Chondrocyte (in vitro differentiated cells): ENCODE measurements at places on chromosomes 6 and 20. TPM values are rescaled to one million over a fixed set of nuclear protein-coding genes. Genes with fewer than 3 reads are reported as not detected.
A peak's percentile ranks its signal among the peaks of the same experiment; 100 is the strongest.

GRCh38 chr20:40900666-40901215, 127.9 kb upstream of the TOP1 start:
- no peaks in the 10 kb centered on the region for H3K4me1 ChIP-seq
- no peak overlapping the region for H3K27ac ChIP-seq
- no peak for DNase-seq
- H3K27me3 ChIP-seq: peaks cover 23% of the 10 kb centered on the region
- no peak overlapping the region for H3K4me3 ChIP-seq

DNA sequence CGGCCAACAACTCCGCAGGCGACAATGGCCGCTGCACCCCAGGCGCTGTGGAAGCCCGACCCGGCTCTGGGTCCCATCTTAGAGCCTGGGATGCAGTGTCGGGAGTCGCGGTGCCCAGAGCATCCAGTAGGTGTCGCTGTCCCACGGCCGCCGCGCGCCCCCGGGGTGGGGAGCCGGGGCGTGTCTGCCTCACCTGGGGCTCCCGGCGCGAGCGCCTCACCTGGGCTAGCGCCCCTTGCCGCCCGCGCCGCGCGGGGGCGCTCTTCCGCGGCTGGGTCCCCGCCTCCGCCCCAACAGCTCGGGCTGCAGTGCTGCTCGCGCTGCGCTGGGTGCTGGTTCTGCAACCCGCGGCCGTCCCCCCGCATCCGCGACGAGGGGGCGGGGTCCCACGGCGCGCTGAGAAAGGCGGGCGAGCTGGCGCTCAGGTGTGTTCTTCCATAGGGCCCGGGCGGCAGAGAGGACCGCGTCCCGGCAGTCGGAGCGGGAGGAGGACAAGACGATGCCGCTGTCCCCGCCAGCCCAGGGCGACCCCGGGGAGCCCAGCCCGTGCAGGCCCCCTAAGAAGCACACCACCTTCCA, at the start of gene CRYBG1:
CRYBG1 (plus strand) TSS at position 308 of the 579 bp plus-strand sequence; CDS start at position 500, 192 bp downstream.
- peaks cover 42% of the 10 kb centered on the region for H3K27me3 ChIP-seq
- H3K27ac ChIP-seq: no peak within 1 kb of the TSS
- no peaks in the 10 kb centered on the region for H3K36me3 ChIP-seq
- no peak for DNase-seq
- peak within 1 kb of the TSS; percentile 68 for H3K4me3 ChIP-seq

DNA sequence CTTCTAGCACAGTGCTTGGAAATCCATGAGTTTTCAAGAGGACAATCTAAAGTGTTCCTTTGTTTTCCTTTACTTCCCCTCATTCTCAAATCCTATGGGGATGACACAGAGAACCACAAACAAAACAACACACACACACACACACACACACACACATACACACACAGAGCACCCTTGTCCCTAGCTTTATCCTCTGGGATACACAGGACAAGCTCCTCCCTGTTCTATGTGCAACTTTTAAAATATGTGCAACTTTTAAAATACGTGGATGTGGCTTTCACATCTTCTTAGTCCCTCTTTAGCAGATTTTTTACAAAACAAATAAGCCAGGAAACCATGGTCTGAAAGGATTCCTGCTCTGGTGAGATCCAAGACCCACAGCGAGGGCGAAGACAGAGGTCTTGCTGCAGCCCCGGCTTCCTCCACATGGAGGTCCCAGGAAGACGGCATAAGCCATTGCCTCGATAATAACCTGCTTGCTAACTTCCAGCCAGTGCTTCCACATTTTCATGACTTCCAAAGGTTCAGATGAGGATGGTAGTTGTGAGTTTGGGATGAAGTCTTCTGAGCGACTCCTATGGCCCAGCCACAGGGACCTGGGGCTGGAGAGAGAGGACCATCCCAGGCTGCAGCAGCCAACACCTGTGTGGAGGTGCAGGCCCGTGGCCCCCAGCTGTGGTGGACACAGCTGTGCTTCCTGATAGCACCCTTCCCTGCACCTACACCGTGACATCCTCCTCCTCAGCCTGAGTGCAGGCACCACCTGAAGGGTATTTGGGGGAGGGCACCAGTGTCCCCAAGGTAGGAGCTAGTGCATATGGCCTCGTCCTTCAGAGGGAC, 62.8 kb upstream of the CD93 start:
- H3K27ac ChIP-seq: no peak overlapping the region
- H3K4me3 ChIP-seq: no peak overlapping the region
- no peak for DNase-seq
- no peaks in the 10 kb centered on the region for H3K36me3 ChIP-seq

- H3K4me1 ChIP-seq: peaks cover 25% of the 10 kb centered on the region
- H3K4me3 ChIP-seq: no peak overlapping the region
- H3K36me3 ChIP-seq: peaks cover 6% of the 10 kb centered on the region
- H3K27ac ChIP-seq: no peak overlapping the region
- no peak for DNase-seq
Observed at GRCh38 chr6:138943089-138943625, 44.9 kb downstream of the REPS1 start.

- H3K4me3 ChIP-seq: no peak overlapping the region
- peaks cover 3% of the 10 kb centered on the region for H3K27me3 ChIP-seq
Observed at GRCh38 chr6:31479933-31480535, 17.9 kb upstream of the MICB start.

DNA sequence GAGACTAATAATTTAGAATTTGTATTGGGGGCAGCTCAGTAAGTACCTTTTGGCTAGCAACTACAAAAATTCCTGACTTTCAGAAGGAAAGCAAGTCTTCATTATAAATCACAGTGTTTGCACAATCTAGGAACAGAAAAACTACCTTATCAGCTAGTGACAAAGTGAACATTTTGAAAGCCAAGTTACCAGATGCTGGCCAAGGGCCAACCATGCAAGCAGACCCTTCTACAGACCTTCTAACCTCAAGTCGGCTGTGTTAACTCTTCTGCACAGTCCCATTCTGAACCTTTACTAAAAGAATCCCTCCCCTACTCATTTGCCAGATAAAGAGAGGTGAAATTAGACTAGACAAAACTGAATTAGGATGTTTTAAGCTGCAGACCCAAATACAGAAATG, 341.9 kb downstream of the COL12A1 start:
- H3K36me3 ChIP-seq: peaks cover 1% of the 10 kb centered on the region
- no peaks in the 10 kb centered on the region for H3K27me3 ChIP-seq

- no peak overlapping the region for H3K27ac ChIP-seq
- H3K27me3 ChIP-seq: no peaks in the 10 kb centered on the region
- peaks cover 5% of the 10 kb centered on the region for H3K4me1 ChIP-seq
- no peaks in the 10 kb centered on the region for H3K36me3 ChIP-seq
Observed at GRCh38 chr6:119610265-119610664, 260.7 kb upstream of the MAN1A1 start.

- H3K4me1 ChIP-seq: peaks cover 16% of the 10 kb centered on the region
- H3K36me3 ChIP-seq: no peaks in the 10 kb centered on the region
- peak overlapping the region; percentile 75 for H3K27ac ChIP-seq
- no peaks in the 10 kb centered on the region for H3K27me3 ChIP-seq
Observed at GRCh38 chr20:63573647-63574131, 350 bp downstream of the HELZ2 start.

The GGTLC1 gene
- not detected in 3 replicates for total RNA-seq
